ENCODE measurements at places on chromosomes 4 and X. TPM values are rescaled to one million over a fixed set of nuclear protein-coding genes. Genes with fewer than 3 reads are reported as not detected.

Gene TTC29
- 0.49 TPM for total RNA-seq

Gene RAB40AL
- not detected for total RNA-seq

Gene MFSD8
- total RNA-seq, result 8.0 TPM

Gene COPS4
- total RNA-seq, result 85.8 TPM

Gene LIMCH1
- 72.8 TPM for total RNA-seq

Gene ABCG2
- 11.9 TPM for total RNA-seq

Gene PNMA3
- not detected for total RNA-seq

Gene KIAA1210
- total RNA-seq, result 0.02 TPM

Gene CXorf65
- not detected for total RNA-seq

Gene NEUROG2
- not detected for total RNA-seq

Gene BEX5
- 1.4 TPM for total RNA-seq

Gene PPP1R2C
- not detected for total RNA-seq

Gene ZNF275
- 14.0 TPM for total RNA-seq

Gene SHROOM2
- total RNA-seq, result 0.98 TPM

All from M059J (cell line).